ENCODE measurements at places on chromosomes 7 and 10. TPM values are rescaled to one million over a fixed set of nuclear protein-coding genes. Genes with fewer than 3 reads are reported as not detected.

PTF1A gene
- not detected for total RNA-seq

FAM25A gene
- total RNA-seq: not detected

POT1 gene
- 13.9 TPM for total RNA-seq

MYL10 gene
- total RNA-seq: not detected

AZGP1 gene
- total RNA-seq: not detected

GHRHR gene
- 0.29 TPM for total RNA-seq

PTCD1 gene
- total RNA-seq: 7.0 TPM

HMX2 gene
- 0.15 TPM for total RNA-seq

SMC3 gene
- 54.4 TPM for total RNA-seq

PDE1C gene
- total RNA-seq: 3.7 TPM

CDNF gene
- total RNA-seq: 1.1 TPM

TSPAN13 gene
- total RNA-seq: 13.2 TPM

NRAP gene
- not detected for total RNA-seq

HTR5A gene
- total RNA-seq: not detected

TMEM229A gene
- total RNA-seq: not detected

TEX47 gene
- total RNA-seq: not detected

LGI1 gene
- total RNA-seq: not detected

OR2A12 gene
- total RNA-seq: not detected

NOLC1 gene
- total RNA-seq: 174 TPM

OR6B1 gene
- total RNA-seq: not detected

KAZALD1 gene
- 2.6 TPM for total RNA-seq

KIAA1549 gene
- total RNA-seq: 8.2 TPM

HOXA6 gene
- 2.1 TPM for total RNA-seq

ABLIM1 gene
- 32.5 TPM for total RNA-seq

SLC26A5 gene
- total RNA-seq: not detected

GFRA1 gene
- 9.3 TPM for total RNA-seq

LBX1 gene
- total RNA-seq: not detected

SAP25 gene
- total RNA-seq: 0.76 TPM

EN2 gene
- 1.0 TPM for total RNA-seq

PPP1R3A gene
- total RNA-seq: not detected
